Peyer's patch (tissue), 4 donors: ENCODE measurements at places on chromosomes 11 and 22.

DNA sequence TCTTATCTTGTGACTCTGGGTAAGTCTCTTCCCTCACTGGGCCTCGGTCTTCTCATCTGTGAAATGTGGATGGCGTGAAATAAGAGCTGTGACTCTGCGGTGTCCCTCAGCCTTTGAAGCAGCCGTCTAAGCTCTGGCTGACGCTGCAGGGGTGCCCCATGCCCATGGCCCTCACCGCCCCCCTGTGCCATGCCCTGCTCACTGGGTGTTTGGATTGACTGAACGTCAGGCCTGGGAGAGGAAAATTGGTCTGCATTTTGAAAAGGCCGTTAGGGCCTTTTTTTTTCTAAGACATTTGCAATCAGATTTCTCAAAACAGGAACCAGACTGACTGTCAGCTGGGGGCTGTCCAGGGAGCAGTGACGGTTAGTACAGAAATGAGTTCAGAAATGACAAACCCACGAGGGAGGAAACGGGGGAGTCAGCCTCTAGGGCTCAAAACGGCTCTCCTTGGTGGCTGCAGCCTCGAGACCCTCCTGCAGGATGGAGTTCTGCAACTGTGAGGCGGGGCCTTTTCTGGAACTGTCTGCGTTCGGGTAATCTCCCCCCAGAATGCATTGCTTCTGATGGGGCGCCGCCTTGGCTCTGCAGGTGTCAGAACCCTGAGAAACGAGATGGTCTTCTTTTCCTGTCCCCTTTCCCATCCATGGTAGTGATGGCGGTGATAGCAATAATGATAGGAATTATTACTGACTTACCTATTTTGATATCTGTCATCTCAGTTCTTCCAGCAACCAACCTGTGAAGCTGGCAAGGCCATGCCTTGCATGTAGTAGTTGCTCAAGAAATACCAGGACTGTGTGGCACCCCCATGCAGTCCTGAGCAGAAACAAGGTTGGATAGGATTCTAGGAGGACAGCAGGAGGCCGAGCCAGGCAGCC is 2.0 kb downstream of the GRK2 start:
- peak; percentile 51 for DNase-seq

- DNase-seq, result no peak
Observed at GRCh38 chr22:49712195-49712791, 115.4 kb downstream of the BRD1 start.

GRCh38 chr22:46596819-46597218 is 23.4 kb upstream of the GRAMD4 start:
- DNase-seq, result peak; percentile 89

DNA sequence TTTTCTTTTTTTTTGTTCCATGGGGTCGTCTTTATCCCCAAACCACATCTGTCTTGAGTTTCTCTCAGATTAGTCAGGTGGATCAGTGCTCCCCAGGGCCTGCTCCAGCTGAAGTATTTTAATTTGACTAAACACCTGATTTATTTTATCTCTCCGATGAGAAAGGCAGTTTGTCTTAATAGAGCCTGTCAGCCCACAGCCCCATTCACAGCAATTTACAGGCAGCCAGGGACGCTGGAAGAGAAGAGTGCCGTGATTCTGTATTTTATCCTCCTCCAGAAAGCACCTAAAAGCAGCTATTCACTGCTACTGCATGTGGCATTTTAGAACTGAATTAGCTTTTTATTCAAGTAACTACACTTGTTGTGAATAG is 164.5 kb downstream of the SOX6 start:
- no peak for DNase-seq

- peak; percentile 25 for DNase-seq
Observed at GRCh38 chr11:112219476-112220232, 6.6 kb upstream of the PTS start.

DNA sequence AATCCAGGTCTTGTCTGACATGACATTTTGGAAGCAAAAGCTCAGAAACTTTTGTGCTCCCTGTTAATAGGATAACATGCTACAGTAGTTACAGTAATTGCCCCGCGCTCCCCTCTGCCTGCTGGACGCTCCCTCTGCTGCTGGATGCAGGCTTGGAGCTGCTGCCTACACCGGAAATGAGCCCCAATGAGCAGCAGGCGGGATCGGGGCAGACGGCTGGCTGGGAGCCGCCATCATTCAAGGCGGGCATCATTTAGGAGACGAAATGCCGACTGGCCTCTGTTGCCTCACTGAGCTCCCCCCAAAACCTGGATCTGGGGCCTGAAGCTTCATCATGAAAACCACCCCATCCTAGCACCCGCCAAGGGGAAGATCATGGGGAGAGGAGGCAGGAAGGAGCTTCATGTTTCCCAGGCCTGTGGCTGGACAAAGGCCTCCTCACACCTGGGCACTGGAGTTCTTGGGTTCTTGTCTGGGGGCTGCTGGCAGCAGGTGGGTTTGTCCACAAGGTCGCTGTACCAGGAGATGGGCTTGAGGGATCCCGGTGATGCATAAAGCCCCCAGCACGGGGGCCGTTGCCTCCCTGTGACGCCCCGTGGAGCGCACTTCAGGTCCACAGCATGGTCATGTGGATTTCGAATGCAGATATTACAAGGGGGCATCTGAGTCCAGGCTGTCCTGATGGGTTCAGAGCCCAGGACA is 664.3 kb downstream of the BRD1 start:
- DNase-seq, result no peak

- no peak for DNase-seq
Observed at GRCh38 chr11:58775066-58775708, 43.4 kb upstream of the GLYAT start.

- DNase-seq, result no peak
Observed at GRCh38 chr11:68950270-68950669, 30.5 kb downstream of the MRGPRD start.

GRCh38 chr22:26271427-26271826 is 102.2 kb downstream of the SEZ6L start:
- no peak for DNase-seq

DNA sequence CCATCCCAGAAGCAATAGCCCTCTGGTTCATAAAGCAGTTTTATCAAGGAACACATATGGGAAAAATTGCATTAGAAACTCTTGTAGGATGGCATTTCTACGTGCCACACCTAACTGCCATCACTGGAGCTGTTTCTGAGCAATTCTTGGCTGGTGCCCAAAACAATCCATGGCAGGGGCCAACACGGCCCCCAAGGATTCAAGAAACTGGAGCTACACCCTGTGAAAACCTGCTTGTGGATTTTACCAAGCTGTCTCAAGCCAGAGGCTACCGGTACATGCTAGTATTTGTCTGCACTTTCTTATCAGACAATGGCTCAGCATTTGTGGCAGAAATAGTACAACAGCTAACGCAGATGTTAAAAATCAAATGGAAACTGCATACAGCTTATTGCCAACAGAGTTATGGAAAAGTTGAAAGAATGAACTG is 42.4 kb upstream of the GLYAT start:
- no peak for DNase-seq

DNA sequence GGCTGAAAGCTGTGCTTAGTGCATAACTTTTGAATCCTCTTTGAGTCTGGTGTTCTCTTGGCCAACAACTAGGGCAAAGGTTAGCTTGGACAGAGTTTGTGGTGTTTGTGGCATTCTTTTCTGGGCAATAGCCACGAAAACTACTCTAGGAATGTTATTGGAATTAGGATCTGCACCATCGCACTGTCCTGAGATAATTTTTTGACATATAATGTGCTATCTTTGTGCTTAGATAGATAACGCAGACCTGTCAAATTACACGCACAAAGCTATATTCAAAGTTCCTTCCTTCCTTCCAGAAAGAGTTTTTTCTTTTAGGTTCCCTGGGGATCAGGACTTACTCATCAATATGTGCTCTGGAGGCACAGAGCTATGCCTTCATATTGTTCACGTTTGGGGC is 166.8 kb upstream of the MTMR2 start:
- DNase-seq, result no peak

DNA sequence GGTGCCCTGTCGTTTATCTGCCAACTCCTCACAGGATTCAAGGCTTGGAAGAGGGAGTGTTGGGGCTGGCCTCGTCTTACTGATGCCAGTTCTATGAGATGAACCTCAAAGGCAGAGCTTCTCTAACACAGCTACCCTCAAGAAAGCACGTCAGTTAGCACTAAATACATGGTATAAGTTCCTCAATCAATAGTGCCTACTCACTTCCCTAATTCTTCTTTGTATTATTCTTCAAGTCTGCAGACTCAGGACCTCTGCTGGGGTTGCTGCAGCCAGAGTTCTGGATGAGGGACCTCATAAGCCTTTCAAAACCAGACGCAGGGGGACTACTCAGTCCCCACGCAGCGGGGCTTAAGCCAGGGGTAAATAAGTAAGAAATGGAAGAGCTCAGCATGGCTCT is 118.3 kb downstream of the VPREB1 start:
- no peak for DNase-seq

- DNase-seq, result no peak
Observed at GRCh38 chr11:128361451-128362020, 225.8 kb downstream of the ETS1 start.

DNA sequence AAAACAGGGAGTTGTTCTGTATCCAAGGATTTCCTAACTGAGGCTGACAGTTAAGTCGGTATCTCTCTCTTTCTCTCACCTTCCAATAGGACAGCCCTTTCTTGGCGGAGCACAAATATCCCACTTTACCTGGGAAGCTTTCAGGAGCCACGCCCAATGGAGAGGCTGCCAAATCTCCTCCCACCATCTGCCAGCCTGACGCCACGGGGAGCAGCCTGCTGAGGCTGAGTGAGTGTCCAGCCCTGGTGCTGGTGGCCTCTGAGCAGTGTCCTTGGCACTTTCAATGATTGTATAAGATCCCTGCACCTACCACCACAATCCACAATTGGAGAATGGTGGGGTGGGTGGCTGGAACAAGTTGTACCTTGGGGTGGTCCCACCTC is 33.7 kb downstream of the CYB5R2 start:
- DNase-seq, result peak; percentile 78

DNA sequence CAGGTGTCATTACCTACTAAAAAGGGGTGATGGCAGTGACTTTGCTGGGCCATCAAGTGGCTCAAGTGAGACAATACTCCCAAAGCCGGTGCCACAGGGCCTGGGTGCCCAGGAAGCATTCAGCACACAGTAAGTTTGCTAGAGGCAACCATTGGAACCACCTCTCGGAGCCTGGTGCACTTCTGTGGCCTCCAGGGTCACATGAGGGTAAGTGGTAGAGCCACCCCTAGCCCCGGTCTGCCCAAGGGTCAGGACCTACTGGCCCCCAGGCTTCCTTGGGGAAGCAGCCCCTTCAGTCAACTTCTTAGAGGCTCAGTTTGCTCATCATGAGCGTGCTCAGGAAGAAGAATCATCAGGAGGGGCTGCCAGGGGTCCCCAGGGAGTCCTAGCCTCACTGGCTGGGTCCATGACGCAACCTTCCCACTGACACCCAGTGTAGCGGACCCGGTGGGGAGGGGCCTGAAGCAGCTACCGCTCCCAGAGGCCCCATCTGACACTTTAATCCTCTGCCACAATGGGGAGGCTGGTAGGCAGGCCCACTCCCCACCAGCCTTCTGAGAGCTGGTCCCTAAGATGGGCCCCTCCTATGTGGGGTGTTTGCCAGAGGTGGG is 17.5 kb upstream of the RASL10A start:
- no peak for DNase-seq

- DNase-seq, result no peak
Observed at GRCh38 chr11:76661306-76661751, 9.2 kb downstream of the LRRC32 start.

- peak; percentile 86 for DNase-seq
Observed at GRCh38 chr11:66429983-66430602, 8.6 kb downstream of the MRPL11 start.

- peak; percentile 3 for DNase-seq
Observed at GRCh38 chr11:69218946-69219720, 63.4 kb downstream of the SMIM38 start.

- DNase-seq, result no peak
Observed at GRCh38 chr11:115499891-115500290, 4.3 kb downstream of the CADM1 start.

- DNase-seq, result peak; percentile 39
Observed at GRCh38 chr22:48819232-48819631, 1008.4 kb downstream of the BRD1 start.

GRCh38 chr11:65719871-65720210 is 757 bp downstream of the RNASEH2C start:
- no peak for DNase-seq

DNA sequence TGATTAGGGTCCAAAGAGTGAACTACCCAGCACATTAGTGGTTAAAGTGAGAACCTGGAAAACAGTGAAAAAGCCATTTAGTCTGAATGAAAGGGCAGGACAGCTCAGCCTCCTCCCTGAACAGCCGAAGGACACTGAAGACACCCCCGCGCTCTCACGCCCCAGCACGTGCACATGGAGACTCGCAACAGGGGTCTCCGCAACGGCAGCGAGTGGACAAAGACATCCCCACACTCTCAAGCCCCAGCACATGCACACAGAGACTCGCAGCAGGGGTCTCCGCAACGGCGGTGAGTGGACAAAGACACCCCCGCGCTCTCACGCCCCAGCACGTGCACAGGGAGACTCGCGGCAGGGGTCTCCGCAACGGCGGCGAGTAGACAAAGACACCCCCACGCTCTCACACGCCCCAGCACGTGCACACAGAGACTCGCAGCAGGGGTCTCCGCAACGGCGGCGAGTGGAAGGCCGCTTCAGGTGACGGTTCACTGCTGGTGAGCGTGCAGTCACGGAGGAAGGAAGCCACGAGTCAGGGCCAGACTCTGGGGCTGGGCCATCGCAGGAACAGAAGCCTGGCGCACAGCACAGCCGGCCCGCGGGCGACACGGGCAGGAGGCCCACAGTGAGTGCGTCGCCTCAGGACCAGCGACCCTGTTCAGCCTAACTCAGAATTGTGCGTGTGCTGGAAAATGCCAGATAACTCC is 43.6 kb downstream of the BRD1 start:
- no peak for DNase-seq

GRCh38 chr22:45602004-45602733 is 69.5 kb upstream of the ATXN10 start:
- DNase-seq, result no peak

GRCh38 chr11:32068134-32068870 is 22.6 kb upstream of the RCN1 start:
- DNase-seq, result no peak

- no peak for DNase-seq
Observed at GRCh38 chr11:131816051-131816450, 445.6 kb downstream of the NTM start.

DNA sequence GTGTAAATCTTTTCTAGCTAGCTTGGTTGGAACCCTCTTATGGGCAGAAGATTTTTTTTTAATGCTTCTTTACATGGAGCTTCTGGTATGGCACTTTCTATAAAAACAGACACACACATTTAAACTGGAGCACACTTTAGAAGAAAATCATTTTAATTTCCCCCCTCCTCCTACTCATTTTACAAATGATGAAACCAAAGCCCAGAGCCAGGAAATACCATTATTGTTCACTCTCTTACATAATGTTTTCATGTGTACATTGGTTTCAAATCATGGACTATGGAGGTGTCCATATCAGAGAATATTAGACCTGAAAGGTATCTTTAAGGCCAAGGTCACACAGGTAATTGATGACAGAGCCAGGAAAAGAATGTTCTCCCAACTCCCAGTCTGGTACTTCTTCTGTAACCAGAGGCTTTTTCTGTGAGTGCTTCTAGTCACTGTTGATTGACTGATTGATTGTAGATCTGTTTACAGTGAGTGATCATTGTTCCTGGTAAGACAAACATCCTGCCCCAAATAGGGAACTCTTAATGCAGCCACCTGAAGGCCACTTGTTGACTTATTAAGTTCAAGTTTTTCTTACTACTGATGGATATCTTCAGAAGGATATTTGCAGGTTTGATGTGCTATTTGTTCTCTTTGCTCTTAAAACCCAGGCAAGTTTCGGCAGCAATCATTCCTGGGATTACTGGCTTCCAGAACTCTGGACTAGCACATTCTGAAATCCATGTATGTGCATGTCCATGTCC is 26.8 kb upstream of the ME3 start:
- DNase-seq, result no peak

GRCh38 chr22:49600891-49601431 is 226.7 kb downstream of the BRD1 start:
- peak; percentile 45 for DNase-seq
